ENCODE measurements at places on chromosomes 5 and 9.

GRCh38 chr5:57181154-57181553 lies 7.3 kb downstream of the GPBP1 start:
- no peak for DNase-seq

GRCh38 chr5:96904054-96904931 lies 28.0 kb downstream of the ERAP2 start:
- DNase-seq = no peak

GRCh38 chr5:92206681-92207080 lies 823.6 kb upstream of the ARRDC3 start:
- no peak for DNase-seq

DNA sequence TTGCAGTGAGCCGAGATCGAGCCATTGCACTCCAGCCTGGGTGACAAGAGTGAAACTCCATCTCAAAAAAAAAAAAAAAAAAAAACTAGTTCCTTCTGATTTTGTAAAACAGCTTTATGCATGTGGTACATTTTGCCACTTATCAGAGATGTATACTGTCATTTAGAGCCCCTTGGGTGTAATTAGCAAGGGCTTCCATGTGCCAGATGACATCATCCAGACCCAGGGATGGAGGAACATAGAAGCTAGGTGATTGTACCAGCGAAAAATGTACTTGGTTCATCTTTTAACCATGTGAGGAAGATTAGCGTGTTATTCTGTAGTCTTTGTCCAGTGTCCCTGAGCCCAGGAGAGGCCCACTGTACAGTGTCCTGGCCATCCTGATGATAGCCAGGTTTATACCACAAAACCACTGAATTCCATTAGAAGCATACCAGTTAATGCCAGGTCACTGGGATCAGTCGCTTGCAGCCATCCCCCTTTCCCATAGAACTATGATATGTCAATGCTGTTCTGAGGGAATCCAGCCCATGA lies 239.3 kb upstream of the SGCD start:
- no peak for DNase-seq

DNA sequence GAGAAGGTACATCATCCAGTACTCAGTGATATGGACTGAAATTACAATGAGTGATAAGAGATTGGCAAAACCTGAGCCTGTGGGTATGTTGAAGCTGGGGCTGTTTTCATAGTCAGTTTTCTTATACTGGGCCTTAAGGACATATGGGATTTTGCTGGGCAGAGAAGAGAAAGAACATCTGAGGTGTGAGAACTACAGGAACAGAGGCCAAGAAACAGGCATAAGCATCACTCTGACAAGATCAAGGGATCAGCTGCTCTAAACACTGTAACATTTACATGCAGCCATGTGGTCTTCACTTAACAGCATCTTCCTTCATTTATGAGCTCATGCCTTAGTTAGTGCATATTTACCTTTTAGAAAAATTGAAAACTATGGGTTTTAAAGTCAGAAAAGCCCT lies 220.0 kb downstream of the TRIM36 start:
- DNase-seq = no peak

DNA sequence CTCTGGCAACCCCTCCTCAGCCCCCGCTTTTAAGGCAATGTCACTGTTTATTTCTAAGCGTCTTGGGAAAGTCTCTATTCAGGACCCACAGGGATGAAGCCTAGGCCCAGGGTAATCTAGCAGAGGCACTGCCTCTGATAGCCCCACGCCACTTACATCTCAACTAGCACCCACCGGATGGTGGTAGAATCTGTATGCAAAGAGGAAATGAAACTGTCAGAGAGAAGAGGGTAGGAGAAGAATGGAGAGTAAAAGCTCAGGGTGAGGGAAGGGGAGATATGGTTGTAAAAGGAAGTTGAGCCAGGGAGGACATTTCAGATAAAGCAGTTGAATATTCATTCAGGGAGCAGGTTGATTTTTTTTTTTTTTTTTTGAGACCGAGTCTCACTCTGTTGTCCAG lies 3.0 kb downstream of the FRRS1L start:
- no peak for DNase-seq

DNA sequence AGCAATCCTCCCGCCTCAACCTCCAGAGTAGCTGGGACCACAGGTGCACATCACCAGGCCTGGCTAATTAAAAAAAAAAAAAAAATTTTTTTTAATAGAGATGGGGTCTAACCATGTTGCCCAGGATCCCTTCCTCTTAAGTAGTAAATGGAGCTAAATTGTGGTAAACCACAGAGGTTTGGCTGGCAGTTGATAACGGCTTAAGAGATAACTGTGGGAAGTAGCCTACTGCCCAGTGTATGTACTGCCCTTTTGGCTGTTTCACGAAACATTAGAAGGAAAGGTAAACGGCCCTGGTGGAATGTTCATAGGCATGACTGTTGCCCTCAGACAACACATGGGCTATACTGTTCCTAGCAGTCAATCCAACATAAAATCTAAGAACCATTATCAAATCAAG lies 44.4 kb downstream of the HMGCR start:
- no peak for DNase-seq

GRCh38 chr5:91206734-91207133 lies 176.4 kb downstream of the ARRDC3 start:
- DNase-seq = no peak

GRCh38 chr9:68749579-68750159 lies 44.6 kb downstream of the PIP5K1B start:
- no peak for DNase-seq

- DNase-seq = no peak
These were observed 100.9 kb downstream of the EBF1 start for GRCh38 chr5:158998793-158999325.

DNA sequence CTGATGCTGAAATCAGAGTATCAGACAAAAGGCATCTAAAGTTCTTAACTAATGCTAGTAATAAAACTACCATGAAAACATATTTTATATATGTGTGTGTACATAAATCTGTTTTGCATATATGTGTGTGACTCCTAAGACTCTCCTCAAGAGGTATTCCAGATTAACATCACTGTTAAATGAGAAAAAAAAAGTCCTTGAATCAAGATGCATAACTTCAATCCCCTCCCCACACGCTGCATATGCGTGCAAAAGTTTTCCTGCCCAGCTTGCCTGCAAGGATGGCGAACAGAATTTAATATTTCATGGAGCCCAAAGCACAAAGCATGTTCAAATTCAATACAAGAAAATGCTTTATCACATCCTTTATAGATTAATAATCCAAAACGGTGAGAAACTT lies 34.7 kb downstream of the EFNA5 start:
- DNase-seq = no peak

DNA sequence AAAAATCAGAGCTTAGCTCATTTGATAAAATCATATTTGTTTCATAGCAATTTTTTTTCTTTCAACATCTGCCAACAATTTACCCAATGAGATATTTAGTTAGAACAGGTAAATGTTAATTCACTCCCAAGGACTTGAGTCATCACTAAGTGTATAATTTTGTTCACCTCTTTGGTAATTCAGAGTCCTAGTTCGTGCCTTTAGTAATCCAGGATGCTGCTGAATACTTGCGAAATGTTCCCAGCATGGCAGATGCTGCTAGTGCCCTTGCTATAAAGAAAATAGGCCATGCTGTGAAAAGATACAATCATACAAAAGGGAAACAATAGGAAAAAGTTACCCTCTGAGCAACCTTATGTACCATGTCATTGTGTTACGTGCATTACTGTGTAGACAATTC lies 210.5 kb downstream of the CSNK1G3 start:
- DNase-seq = no peak

DNA sequence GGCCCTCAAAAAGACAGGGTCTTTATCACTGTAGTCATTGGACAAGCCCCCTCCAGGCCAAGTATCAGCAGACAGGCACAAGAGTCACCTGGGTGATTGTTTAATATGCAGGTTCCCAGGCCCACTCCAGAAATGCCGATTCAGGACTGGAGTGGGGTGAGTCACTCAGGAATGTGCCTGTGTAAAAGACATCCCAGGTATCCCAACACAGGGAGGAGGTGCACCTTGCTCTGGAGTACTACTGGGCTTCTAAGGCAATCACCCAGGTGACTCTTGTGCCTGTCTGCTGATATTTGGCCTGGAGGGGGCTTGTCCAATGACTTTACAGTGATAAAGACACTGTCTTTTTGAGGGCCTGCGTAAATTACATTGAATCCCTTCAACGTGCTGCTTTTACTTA lies 40.6 kb downstream of the ACTL7B start:
- DNase-seq = no peak

DNA sequence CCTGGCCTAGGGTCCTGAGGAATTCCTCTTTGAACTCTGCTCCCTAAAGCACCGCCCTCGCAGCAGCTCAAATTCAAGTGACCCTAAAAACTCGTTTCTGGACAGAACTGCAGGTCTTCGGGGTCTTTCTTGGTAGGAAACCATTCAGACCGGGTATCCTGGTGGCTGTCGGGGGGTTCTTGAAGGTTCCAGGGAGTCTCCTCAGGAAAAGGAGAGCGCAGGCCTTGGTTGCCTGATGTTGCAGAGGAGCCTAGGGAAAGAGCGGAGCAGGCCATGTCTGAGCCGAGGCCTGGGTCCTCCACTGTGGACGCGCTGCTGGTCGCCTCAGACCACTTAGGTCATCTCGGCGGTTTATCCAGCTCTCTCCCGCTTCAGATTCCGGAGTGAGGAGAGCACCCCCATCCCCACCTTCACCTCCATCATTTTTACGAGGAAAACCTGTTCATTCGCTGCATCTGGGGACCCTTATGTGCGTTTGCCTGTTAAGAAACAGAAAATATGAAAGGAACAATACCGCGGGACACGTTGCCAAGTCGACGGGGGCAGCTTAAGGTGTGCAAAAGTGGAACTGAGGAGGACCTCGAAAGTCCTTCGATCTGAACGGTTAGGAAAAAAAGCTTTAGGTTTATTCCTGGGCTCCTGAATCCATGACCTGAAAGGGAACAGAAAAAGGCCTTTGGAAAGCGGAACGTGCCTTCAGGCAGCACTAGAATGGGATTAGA lies 299.4 kb downstream of the PARP8 start:
- no peak for DNase-seq

DNA sequence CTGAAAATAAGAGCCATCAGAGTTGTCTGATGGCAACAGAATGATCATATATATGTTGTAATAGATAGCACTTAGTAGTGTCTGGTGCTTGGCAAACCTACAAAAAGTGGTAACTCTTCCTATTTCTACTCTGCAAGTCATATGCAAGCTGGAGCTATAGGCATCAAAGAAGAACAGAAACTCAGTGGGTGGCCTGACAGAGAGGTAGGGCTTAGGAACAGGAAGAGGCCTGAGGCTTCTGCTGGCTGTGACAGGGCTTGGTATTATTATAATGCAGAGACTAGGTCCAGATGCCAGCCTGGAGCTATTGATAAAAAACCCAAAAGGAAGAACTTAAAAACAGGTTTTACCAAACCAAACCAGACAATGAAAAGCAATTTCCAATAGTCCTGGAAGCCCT lies 4.4 kb upstream of the DIAPH1 start:
- no peak for DNase-seq

DNA sequence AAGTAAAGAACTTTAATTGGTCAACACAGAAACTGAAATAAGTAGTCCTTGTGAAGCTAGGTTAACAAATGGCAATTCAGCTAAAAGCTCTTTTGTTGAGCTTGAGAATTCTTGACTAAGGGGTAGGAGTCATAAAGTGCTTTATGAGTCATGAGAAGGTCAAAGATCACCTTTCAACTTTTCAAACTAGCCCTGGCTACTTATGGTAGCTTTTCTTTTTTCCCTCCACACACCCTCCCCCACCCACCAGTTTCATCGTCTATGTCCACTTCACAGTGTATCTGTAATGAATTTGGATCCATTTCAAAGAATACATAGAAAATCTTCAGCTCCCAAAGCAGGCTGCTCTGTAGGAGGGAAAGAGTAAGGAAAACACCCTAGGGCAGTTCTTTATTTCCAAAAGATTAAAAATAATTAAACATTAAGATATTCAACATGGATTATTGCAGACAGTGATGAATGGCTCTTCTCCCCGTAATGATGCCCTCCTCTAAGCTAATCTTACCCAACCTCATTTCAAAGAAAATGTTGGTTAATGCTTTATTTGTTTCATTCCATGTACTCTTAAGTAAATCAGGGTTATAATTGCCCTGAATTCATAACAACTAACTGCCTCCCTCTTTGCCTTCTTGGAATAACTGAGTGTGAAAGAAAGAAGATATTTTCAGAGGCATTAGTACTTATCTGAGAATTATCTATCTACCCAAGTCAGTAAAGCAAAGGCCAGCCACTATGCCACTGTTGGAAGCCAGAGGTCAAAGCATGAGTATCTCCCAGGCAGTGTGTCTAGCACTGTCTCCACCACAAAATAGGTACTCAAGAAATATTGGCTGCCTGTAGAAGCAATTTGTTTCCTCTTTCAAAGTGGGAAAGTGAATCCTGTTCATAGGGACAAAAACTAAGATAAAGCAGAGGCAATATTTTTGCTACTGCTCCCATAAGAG lies 290.6 kb downstream of the PIK3R1 start:
- DNase-seq = no peak

- peak; percentile 34 for DNase-seq
These were observed 18.7 kb upstream of the RNF130 start for GRCh38 chr5:180090098-180090768.

DNA sequence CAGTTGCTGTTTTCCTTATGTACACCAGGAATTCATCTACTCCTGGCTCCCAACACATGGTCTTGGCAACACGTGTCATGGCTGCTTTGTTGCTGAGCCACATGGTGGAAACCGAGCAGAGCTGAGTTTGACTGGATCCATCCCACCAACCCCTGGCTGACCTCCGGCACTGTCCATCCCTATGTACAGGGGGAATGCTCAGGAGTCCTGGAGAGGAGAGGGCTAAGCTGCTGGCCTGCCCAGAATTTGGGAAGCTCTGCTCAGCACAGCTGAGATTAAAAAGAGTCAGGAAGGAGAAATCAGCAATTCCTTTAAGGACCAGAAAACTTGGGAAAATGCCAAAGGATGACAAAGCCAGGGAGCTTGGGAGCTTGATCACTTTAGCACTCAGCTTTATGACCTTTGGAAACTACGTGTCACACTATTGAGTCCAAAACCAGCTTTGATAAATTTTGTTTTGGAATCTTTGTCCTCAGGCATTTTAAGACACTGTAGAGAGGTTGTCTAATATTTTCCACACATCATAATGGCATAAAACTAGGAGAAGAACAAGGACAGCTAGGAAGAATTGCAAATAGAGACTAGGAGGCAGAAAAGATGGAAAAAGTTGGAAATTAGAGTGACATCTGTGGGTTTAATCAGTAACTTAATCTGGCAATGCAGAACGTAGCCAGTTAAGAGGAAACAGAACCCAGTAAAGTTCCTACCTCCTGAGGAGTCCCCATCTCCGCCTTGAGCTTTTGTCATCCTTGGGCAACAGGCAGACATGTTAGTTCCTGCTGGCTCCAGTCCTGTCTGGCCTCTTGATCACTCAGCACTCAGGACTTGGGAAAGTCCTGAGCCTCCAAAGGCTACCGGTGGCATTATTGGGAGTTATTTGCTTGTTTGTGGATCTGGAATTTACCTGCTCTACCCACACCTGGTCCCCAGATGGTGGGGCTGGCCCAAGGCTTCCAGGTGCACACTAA lies 62.5 kb upstream of the PLPP1 start:
- DNase-seq = peak; percentile 27

DNA sequence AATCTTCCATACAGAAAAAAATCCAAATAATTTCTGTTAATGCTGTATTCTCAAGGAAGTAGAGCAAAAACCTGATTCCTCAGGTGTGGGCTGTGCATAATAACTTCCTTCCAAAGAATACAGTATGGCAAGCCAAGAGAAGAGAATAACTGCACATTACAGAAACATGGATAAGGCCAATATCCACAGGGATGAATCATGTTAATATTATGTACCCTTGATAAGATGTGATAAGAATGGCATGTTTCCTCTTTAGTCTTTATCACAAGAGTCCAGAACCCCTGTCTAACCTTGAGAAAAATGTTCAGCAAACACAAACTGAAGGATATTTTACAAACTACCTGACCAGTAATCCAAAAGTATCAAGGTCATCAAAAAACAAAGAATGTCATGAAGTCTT lies 795.8 kb downstream of the SEMA5A start:
- DNase-seq = no peak

GRCh38 chr5:127133071-127133470 lies 59.8 kb upstream of the C5orf63 start:
- DNase-seq = no peak

Data from NCI-H524 (cell line).